ENCODE measurements at places on chromosomes 7 and 10.

DNA sequence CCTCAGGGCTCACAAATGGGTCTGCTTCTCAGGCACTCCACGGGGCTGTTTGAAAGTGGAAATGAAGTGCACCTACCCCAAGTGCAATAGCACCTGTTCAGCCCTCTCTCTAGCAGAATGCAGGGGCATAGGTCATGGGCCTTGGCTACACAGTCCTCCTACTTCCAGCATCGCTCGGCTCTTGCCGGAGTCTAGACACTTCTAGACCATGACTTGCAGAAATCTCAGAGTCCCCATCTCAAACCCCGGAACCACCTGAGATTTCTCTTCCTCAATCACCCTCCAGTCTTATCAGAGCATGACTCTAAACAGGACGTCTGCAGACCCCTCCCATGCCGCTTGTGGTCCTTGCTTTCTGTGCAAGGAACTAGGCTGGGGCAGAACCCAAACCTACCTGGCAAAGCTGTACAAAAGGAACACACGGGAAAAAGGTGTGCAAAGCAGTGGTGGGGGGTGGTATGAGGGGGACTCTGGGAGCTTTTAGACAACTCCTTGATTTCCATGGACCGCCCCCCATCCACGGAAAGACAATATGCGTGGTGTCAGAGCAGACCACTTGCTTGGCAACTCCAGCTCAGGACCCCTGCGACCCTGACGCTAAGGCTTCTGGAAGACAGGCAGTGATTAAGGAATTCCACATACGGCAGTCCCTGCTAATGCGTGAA is 13.8 kb downstream of the TMEM273 start:
- H3K4me3 ChIP-seq: no peak overlapping the region
- DNase-seq: no peak
- peak overlapping the region; percentile 3 for H3K27ac ChIP-seq
- peaks cover 10% of the 10 kb centered on the region for H3K4me1 ChIP-seq
- peaks cover 4% of the 10 kb centered on the region for H3K36me3 ChIP-seq
- H3K27me3 ChIP-seq: peaks cover 12% of the 10 kb centered on the region

GRCh38 chr10:98262571-98262970 is 5.4 kb downstream of the LOXL4 start:
- no peak overlapping the region for H3K27ac ChIP-seq
- no peak overlapping the region for H3K4me3 ChIP-seq
- peak; percentile 50 for DNase-seq
- H3K4me1 ChIP-seq: peaks cover 25% of the 10 kb centered on the region

GRCh38 chr7:37379546-37380277 is 69.0 kb downstream of the ELMO1 start:
- no peaks in the 10 kb centered on the region for H3K27me3 ChIP-seq
- DNase-seq: no peak
- H3K4me3 ChIP-seq: no peak overlapping the region

DNA sequence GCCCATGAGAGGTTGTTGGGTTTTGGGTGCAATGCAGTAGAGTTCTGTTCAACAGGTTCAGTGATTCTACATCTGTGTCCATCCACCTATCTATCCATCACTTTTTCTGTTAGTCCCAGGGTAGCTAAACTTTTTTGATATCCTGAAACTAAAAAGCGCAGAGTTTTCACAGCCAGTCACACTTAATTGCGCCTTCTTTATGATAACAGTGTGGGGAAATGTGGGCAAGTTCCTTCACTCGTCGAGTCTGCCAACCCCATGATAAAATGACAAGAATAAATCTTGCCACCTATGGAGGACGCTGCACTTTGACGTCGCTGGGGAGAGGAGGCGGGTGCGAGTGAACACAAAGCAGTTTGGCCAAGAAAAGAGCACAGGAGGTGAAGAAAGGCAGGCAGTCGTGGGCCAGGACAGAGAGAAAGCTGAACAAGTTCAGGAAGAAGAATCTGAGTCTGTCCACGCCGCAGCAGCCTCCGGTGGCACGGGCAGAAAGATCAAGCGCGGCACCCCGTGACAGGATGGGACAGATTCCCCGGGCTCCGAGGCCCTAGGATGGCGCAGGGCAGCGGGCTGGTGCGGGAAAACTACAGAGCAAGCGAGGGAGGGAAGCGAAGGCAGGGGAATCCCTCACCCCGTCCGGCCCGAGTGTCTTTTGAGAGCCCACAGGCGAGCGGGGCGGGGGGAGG is 9.2 kb downstream of the SP8 start:
- H3K4me3 ChIP-seq: peak overlapping the region; percentile 71
- no peak for DNase-seq
- H3K27me3 ChIP-seq: peaks cover 72% of the 10 kb centered on the region
- peaks cover 3% of the 10 kb centered on the region for H3K36me3 ChIP-seq
- H3K4me1 ChIP-seq: peaks cover 14% of the 10 kb centered on the region

GRCh38 chr7:19811386-19811785 is 38.0 kb upstream of the TMEM196 start:
- H3K4me1 ChIP-seq: no peaks in the 10 kb centered on the region
- DNase-seq: no peak
- no peaks in the 10 kb centered on the region for H3K27me3 ChIP-seq

- no peaks in the 10 kb centered on the region for H3K27me3 ChIP-seq
- peak; percentile 46 for DNase-seq
- no peak overlapping the region for H3K4me3 ChIP-seq
- H3K4me1 ChIP-seq: peaks cover 9% of the 10 kb centered on the region
- no peak overlapping the region for H3K27ac ChIP-seq
- no peaks in the 10 kb centered on the region for H3K36me3 ChIP-seq
Observed at GRCh38 chr7:74272305-74273038, 16.7 kb upstream of the CLIP2 start.

DNA sequence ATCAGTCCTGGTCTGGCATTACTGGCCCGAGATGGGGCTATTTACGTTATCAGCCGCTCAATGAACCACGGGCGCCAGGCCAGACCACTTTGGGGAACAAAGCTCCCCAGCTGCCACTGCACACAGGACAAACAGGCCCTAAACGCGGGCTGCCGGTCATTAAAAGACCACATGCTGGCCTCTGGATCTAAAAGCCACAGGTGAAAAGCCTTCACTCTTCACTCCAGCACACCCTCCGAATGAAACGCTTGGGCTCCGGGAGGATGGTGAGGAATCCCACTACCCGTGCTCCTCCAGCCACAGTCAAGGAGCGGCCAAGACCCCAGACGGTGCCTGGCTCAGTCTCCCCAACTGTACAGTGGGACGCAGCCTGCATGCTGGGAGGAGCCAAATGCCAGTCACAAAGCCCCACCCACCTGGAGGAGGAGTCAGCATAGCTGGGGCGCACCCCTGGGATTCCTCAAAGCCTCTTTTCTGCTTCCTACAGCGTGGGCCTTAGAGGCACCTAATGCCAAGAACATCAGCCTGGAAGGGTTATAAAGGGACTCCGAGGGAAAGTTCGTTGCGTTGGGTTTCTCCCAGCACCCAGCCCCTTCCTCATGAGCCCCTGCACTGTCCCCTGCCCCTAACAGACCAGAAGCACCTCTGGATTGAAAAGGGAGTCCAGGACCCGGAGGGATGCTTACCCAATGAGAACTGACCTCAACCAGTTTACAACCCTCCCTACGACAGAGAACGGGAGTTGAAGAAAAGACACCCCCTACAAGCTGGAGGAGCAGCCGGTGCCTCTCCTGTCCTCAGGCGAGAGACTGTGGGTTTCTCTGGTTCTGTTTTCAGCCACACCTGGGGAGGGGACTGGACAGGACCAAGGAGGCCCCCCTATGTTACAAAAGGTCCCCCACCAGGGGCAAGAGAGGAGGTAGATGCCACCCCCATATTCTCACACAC is 4.7 kb downstream of the PDGFA start:
- H3K4me3 ChIP-seq: no peak overlapping the region
- H3K27me3 ChIP-seq: peaks cover 72% of the 10 kb centered on the region
- H3K27ac ChIP-seq: no peak overlapping the region
- DNase-seq: no peak
- peaks cover 30% of the 10 kb centered on the region for H3K36me3 ChIP-seq
- H3K4me1 ChIP-seq: peaks cover 19% of the 10 kb centered on the region

DNA sequence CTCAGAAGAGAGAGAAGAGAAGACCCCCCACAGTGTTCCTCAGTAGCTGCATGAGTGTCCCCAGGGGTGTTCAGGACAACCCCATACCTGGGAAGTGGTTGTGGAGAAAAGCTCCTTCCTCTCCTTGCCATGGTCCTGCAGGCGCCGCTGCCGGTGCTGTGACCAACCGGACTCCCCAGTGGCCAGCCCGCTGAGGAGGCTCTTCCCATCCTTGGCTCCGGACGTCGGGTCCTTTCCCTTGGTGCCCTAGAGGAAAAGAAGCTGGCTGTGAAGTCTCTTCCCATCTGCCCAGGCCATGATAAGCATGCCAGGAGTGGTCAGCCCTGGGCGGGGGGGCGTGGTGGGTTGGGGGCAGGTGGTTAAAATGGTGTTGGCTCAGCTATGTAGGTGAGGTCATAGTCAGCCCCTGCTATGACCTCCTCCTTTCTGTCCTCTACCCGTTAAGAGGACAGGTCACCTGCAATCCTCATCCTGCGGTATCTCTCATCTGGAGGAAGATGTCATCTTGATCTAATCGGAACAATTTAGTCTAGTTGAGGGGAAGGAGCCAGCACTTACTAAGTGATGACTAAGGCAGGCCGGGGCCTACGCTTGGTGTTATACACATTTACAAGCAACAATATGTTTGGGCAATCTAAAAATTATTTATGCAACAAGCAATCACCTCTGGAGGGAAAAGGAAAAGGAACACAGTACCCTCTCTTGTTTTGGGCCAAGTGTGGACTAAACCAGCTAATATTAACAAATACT is 13.2 kb downstream of the WDR91 start:
- H3K27me3 ChIP-seq: no peaks in the 10 kb centered on the region
- DNase-seq: no peak

DNA sequence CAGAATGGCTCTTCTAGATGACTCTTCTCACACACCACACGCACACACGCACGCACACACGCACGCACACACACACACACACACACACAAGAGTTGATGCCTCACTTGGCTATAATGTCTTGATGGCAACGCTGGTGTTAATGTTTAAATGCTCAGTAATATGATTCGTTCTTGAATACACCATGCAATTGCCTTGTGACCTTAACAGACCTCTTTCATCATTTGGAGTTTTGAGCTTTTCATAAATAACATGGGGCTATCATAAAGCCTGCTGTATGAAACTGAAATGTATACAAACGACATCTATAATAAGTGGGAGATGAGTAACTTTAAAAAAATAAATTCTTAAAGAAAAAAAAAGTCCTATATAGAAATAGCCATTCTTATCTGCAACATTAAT is 8.2 kb downstream of the JCAD start:
- H3K4me1 ChIP-seq: no peaks in the 10 kb centered on the region
- H3K4me3 ChIP-seq: no peak overlapping the region
- no peaks in the 10 kb centered on the region for H3K36me3 ChIP-seq
- H3K27ac ChIP-seq: no peak overlapping the region
- peaks cover 36% of the 10 kb centered on the region for H3K27me3 ChIP-seq
- no peak for DNase-seq

DNA sequence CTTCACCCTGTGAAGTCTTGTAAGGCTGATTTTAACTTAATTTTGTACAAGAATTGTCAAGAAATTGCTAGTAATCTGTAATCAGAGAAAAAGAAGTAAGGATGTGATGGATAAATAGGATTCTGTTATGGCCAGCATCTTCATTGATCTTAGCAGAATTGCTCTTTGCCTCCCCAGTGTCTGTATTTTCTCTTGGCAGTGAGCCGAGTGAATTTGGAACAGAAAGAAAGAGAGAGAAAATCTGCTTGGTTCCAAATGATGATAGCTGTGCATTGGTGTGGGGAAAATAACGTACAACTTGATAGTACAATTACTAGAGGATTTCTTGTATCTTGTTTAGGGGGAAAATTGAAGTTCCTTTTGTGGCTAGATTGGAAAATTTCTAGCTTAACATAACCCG is 34.6 kb downstream of the VTI1A start:
- no peak for DNase-seq
- no peak overlapping the region for H3K4me3 ChIP-seq
- no peaks in the 10 kb centered on the region for H3K4me1 ChIP-seq
- no peak overlapping the region for H3K27ac ChIP-seq

- DNase-seq: peak; percentile 11
- peaks cover 9% of the 10 kb centered on the region for H3K4me1 ChIP-seq
- H3K4me3 ChIP-seq: no peak overlapping the region
Observed at GRCh38 chr10:104816501-104816900, 175.4 kb downstream of the SORCS3 start.

- H3K27ac ChIP-seq: no peak overlapping the region
- H3K4me1 ChIP-seq: peaks cover 12% of the 10 kb centered on the region
- no peaks in the 10 kb centered on the region for H3K27me3 ChIP-seq
- no peak for DNase-seq
Observed at GRCh38 chr10:3056280-3057037, 10.9 kb upstream of the PFKP start.

- H3K4me1 ChIP-seq: peaks cover 7% of the 10 kb centered on the region
- H3K27ac ChIP-seq: no peak overlapping the region
- H3K27me3 ChIP-seq: no peaks in the 10 kb centered on the region
- H3K36me3 ChIP-seq: peaks cover 4% of the 10 kb centered on the region
- H3K4me3 ChIP-seq: no peak overlapping the region
Observed at GRCh38 chr10:85608706-85609105, 757.9 kb downstream of the GRID1 start.

DNA sequence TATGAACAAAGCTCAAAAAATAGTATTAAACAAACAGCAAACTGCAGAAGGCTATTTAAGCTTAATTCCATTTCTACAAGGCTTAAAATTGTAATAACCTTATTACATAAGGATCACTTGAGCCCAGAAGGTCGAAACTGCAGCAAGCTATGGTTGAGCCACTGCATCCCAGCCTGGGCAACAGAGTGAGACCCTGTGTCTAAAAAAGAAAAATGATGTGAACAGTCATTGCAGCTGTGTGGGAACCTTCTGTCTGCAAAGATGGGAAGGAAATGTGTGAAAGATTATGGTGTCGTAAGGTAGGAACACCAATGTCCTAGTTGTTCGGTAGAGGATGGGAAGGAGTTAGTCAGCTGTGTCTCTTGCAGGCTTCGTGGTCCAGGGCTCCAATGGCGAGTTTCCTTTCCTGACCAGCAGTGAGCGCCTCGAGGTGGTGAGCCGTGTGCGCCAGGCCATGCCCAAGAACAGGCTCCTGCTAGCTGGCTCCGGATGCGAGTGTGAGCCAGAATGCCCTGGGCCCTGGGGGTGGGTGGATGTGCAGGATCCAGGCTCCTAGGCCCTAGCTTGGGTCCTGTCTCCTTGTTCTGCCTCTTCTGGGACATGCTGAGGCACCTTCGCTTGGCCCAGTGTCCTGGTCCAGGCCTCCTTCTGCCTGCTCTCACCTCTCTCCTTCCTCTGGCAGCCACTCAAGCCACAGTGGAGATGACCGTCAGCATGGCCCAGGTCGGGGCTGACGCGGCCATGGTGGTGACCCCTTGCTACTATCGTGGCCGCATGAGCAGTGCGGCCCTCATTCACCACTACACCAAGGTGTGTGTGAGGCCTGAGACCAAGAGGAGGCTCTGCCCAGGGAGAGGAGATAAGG is 9.1 kb downstream of the C10orf62 start:
- no peak for DNase-seq
- H3K27me3 ChIP-seq: no peaks in the 10 kb centered on the region
- H3K36me3 ChIP-seq: no peaks in the 10 kb centered on the region
- H3K27ac ChIP-seq: no peak overlapping the region
- no peak overlapping the region for H3K4me3 ChIP-seq

All from Calu3 (cell line).